ENCODE measurements at places on chromosomes 16 and 17. TPM values are rescaled to one million over a fixed set of nuclear protein-coding genes. Genes with fewer than 3 reads are reported as not detected.

The TEKT5 gene
- 0.42 TPM for total RNA-seq

The SRL gene
- total RNA-seq = not detected

- DNase-seq = no peak
These were observed 55.9 kb downstream of the CDK12 start for GRCh38 chr17:39517224-39517623.

DNA sequence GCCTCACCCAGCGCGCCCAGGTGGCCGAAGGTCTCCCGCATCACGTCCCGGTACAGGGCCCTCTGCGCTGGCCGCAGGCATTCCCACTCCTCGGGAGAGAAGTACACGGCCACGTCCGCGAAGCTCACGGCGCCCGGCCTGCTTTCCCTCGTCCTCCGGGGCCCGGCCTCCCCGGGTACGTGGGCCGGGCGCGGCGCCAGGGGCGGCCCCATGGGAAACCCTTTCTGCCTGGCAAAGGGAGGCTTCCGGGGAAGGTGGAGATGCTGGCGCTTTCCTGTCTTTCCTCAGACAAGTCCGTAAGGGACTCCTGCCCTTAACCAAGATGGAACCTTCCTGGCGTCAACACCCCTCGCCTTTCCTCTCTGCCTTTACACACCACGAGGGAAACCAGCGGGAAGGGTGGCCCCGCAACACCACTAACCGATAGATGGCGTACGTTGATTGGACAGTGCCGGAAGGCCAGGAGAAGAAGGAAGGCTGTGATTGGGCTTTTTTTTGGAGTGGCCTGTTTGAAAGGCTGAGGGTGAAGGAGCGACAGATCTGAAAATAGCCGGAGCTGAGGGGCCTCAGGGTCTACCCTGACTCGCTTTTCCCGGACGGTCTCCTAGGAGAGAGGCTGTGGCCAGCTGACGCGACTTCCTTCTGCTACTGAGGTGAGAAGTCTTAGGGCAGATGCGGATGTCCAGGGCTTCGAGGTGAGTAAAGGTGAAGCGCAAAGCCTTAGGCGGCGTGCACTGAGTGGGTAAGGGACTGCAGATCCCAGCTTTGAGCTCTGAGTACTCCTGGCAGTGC is at the start of gene ZNF785:
TSS of gene ZNF785 (minus strand) at position 298 of the 792 bp plus-strand sequence. CDS start at position 212, 86 bp downstream.
- peak; percentile 98 for DNase-seq

- no peak for DNase-seq
These were observed 1347.6 kb downstream of the CDH11 start for GRCh38 chr16:63774302-63774701.

GRCh38 chr17:77312061-77312701 is 171.4 kb downstream of the SEC14L1 start:
- DNase-seq = no peak

- DNase-seq = no peak
These were observed 8.4 kb downstream of the FBRS start for GRCh38 chr16:30666681-30667080.

GRCh38 chr16:80986557-80986956 is 20.1 kb downstream of the CMC2 start:
- no peak for DNase-seq

- no peak for DNase-seq
These were observed 7.7 kb downstream of the NDUFAF8 start for GRCh38 chr17:81246679-81247338.

Measured in HT-29 (cell line).